Epithelial cell of alveolus of lung (primary cell): ENCODE measurements at places on chromosomes 11 and 22. TPM values are rescaled to one million over a fixed set of nuclear protein-coding genes. Genes with fewer than 3 reads are reported as not detected.

The IL17REL gene
- not detected in 2 replicates for total RNA-seq

The FAM227A gene
- 0.48 and 0.52 TPM in 2 replicates for total RNA-seq

The SEZ6L gene
- total RNA-seq: not detected in 2 replicates

The MS4A13 gene
- total RNA-seq: not detected in 2 replicates

The PLEKHB1 gene
- total RNA-seq: 0.26 and 1.3 TPM in 2 replicates

The OR52I1 gene
- not detected in 2 replicates for total RNA-seq

The ZNHIT2 gene
- total RNA-seq: 22.7 and 23.7 TPM in 2 replicates

The SLC22A8 gene
- total RNA-seq: not detected in 2 replicates

The SERHL2 gene
- total RNA-seq: 0.48 and 2.8 TPM in 2 replicates

The PATE1 gene
- not detected in 2 replicates for total RNA-seq

The GDPD4 gene
- total RNA-seq: not detected in 2 replicates

The SYCE3 gene
- not detected in 2 replicates for total RNA-seq

The TRIM49 gene
- not detected in 2 replicates for total RNA-seq

The CLTCL1 gene
- 2.3 and 6.2 TPM in 2 replicates for total RNA-seq

The LRRC56 gene
- 0.26 and 2.6 TPM in 2 replicates for total RNA-seq

The RFPL2 gene
- total RNA-seq: not detected in 2 replicates

The CDK2AP2 gene
- 36.5 and 68.4 TPM in 2 replicates for total RNA-seq

The C11orf91 gene
- total RNA-seq: not detected in 2 replicates

The ZNF70 gene
- 3.4 and 4.5 TPM in 2 replicates for total RNA-seq

The OR8K5 gene
- not detected in 2 replicates for total RNA-seq

The ROM1 gene
- 2.7 and 11.6 TPM in 2 replicates for total RNA-seq

The RIMBP3C gene
- under 0.01 TPM in 2 replicates for total RNA-seq

The MS4A3 gene
- not detected in 2 replicates for total RNA-seq

The TUB gene
- 1.7 and 5.7 TPM in 2 replicates for total RNA-seq

The OR8U1 gene
- total RNA-seq: not detected in 2 replicates

The PKP3 gene
- 1.7 and 5.2 TPM in 2 replicates for total RNA-seq

The HEPHL1 gene
- not detected in 2 replicates for total RNA-seq

The JHY gene
- total RNA-seq: 0.40 and 1.6 TPM in 2 replicates

The BMAL1 gene
- total RNA-seq: 15.9 and 29.5 TPM in 2 replicates

The PRG3 gene
- total RNA-seq: not detected in 2 replicates

The DLG2 gene
- total RNA-seq: 0.26 and 1.6 TPM in 2 replicates

The OLFML1 gene
- total RNA-seq: 0.39 and 6.1 TPM in 2 replicates

The GLB1L3 gene
- not detected in 2 replicates for total RNA-seq

The PRODH gene
- not detected in 2 replicates for total RNA-seq

The KRTAP5-9 gene
- not detected in 2 replicates for total RNA-seq

The PTPRJ gene
- 5.6 and 13.8 TPM in 2 replicates for total RNA-seq
